Head of caudate nucleus (tissue), 42 donors: ENCODE measurements at places on chromosomes 2 and 18.

DNA sequence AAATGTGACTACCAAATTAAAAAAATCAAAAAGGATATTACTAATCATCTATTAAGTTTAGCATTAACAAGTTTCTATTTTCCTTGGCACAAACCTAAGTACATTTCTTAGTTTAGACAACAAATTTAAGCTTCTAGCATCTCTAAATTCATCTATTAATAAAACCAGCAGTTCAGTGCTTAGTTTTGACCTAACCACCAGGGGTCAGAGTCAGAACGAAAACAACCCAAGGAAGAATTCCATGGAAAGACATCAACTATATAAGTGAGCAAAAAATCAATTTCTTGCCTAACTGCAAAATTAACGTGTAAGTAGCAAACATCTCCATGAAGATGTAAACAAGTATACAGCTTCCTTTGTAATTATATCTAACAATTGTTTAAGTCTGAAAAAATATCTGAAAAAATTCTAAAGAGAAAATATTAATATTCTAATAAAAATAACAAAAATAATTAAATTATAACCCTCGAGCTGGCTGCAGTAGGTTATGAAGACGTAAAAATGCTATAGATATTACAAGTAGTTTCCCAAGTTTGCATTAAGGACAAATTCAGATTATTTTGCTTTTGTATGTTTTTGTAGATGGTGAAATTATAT lies 83.7 kb downstream of the CERKL start:
- no peak for DNase-seq

- no peak for DNase-seq
These were observed 178.9 kb downstream of the CAPN13 start for GRCh38 chr2:30628341-30628740.

GRCh38 chr18:69261406-69261805 lies 139.3 kb upstream of the DOK6 start:
- DNase-seq = no peak

- DNase-seq = peak; percentile 20
These were observed 38.2 kb downstream of the PDIA6 start for GRCh38 chr2:10774394-10774793.

- DNase-seq = no peak
These were observed 114.9 kb upstream of the ID2 start for GRCh38 chr2:8566774-8567468.

DNA sequence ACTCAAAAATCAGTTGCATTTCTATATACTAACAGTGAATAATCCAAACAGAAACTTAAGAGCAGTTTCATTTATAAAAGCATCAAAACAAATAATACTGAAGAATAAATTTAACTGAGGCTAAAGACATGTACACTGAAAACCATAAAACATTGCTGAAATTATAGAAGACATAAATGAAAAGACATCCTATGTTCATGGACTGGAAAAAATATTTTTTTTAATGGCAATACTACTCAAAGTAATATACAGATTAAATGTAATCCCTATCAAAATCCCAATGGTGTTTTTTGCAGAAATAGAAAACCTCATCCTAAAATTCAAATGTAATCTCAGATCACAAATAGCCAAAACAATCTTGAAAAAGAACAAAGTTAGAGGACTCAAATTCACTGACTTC lies 28.6 kb downstream of the ROCK1 start:
- no peak for DNase-seq

DNA sequence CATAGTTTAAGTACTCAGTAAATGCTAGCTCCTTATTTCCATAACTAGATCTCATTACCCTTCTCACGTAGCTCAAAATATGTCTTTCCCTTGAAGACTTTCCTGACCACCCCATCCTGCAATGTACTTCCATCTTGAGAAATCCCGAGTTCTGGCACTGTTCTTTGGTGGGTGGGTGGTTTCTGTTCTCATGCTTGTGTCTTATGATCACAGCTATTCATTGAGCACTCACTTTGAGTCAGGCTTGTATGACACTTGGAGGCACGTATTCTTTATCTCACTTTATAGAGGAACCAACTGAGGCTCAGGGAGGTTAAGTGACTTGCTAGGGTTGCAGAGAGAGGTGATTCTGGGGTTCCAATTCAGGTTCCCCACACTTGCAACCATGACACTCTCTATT lies 9.0 kb upstream of the CLIP4 start:
- DNase-seq = peak; percentile 46

- DNase-seq = no peak
These were observed 43.9 kb downstream of the WDR75 start for GRCh38 chr2:189485146-189485545.

- peak; percentile 49 for DNase-seq
These were observed 30.9 kb downstream of the MBP start for GRCh38 chr18:77101410-77102258.

GRCh38 chr18:33699372-33699771 lies 121.4 kb downstream of the ASXL3 start:
- no peak for DNase-seq

DNA sequence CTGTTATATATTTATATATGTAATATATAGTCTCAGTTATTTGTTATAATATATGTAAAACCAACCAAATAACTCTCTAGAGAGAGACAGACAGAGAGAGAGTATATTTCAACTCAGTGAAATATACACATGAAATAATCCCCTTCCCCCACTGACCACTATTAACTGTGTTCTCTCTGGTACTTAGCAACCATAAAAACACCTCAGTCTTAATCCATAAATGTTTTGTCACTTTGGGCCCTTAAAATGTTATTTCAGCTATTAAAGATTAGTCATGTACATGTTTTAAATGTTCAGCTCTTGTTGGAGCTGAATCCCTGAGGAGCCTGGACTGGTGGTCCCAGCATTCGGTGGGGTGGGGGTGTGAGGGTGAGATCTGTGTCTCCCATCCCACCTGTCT lies 122.2 kb upstream of the MAP3K20 start:
- DNase-seq = no peak

GRCh38 chr2:171095014-171095582 lies 65.6 kb downstream of the TLK1 start:
- DNase-seq = no peak

- DNase-seq = no peak
These were observed 32.2 kb downstream of the DOK6 start for GRCh38 chr18:69432847-69433246.

DNA sequence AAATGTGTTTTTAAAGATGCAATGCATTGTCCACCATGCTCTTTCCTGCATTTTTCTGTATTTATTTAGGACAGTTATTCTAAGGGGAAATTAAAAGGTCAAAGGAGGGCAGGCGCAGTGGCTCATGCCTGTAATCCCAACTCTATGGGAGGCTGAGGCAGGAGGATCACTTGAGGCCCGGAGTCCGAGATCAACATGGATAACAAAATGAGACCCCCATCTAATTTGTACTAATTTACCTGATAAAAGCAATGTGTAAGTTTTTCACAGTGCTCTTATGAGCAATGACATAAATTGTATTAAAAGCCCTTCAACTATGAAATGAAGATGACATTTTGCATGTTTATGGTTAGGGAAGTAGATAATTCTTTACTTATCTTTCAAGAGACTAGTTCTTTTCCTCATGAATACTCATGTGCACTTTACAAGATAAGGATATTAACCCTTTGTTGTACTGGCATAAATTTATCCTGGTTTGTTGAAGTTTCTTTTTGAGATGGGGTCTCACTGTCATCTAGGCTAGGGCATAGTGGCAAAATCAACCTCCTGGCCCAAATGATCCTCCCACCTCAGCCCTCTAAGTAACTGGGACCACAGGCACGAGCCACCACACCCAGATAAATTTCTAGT lies 9.7 kb downstream of the HSBP1L1 start:
- DNase-seq = no peak

- DNase-seq = peak; percentile 95
These were observed 266.5 kb downstream of the TCF4 start for GRCh38 chr18:55321265-55322177.

- peak; percentile 38 for DNase-seq
These were observed 48.8 kb downstream of the C2orf42 start for GRCh38 chr2:70141902-70142589.

DNA sequence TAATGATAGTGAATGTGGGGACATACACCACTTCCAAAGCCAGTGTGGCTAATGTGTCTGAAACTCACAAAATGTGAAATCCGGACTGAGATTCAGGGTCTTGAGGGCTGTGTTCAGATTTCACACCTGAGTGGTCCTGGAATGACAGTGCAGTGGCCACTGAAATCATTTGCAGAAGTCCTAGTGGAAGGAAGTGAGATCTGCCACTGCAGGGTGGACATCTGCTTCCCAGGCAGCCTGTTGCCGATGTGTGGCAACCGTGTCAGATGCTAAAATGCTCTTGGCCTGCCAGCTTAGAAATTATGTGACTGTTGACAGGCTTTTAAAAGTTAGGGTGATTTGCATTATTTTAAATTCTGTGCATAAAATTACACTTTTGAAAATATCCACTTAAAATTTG lies 77.8 kb upstream of the TMEM200C start:
- DNase-seq = no peak

GRCh38 chr18:55268628-55269275 lies 309.5 kb upstream of the CCDC68 start:
- no peak for DNase-seq

- no peak for DNase-seq
These were observed 10.4 kb downstream of the ERFE start for GRCh38 chr2:238169048-238169707.

DNA sequence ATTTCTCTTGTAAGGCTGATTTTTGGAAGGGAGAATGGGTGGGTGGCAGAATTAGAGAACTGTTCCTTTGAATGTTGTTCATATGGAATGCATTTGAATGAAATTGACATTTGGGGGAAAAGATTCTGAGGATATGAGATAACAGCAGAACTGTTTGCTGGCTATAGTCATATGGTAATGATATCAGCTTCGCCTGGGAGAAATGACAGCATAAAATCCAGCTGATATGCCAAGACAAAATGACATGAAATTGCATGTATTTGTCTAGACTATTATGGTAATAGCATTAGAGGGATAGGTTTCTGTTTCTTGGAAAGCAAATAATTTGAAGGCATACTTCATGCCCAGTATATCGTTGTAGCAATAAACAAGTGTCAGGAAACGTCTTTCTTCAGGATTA lies 150.8 kb upstream of the SPATS2L start:
- no peak for DNase-seq

DNA sequence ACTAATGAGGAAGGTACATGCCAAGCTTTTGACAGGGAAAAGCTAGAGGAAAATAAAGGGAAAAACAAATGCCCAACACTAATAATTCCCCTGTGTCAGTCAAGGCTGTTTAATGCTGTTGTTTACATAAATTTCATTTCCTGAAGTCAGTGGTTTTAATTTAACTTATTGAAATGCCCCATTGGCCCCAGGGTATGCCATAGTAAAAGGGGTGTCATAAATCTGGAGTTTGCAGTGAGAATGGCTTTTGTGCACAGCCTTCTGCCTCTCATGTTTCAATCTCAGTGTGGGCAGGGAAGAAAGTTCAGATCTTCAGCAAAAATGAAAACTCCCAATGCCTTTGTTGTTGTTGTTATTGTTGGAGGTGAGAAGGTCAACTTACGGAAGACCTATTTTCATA lies 550.1 kb upstream of the DCC start:
- no peak for DNase-seq

- no peak for DNase-seq
These were observed 165.0 kb downstream of the DIS3L2 start for GRCh38 chr2:232126301-232127099.

GRCh38 chr2:137969418-137969765 lies 5.1 kb downstream of the HNMT start:
- DNase-seq = no peak

- DNase-seq = no peak
These were observed 249.9 kb upstream of the SP5 start for GRCh38 chr2:170465241-170465640.

DNA sequence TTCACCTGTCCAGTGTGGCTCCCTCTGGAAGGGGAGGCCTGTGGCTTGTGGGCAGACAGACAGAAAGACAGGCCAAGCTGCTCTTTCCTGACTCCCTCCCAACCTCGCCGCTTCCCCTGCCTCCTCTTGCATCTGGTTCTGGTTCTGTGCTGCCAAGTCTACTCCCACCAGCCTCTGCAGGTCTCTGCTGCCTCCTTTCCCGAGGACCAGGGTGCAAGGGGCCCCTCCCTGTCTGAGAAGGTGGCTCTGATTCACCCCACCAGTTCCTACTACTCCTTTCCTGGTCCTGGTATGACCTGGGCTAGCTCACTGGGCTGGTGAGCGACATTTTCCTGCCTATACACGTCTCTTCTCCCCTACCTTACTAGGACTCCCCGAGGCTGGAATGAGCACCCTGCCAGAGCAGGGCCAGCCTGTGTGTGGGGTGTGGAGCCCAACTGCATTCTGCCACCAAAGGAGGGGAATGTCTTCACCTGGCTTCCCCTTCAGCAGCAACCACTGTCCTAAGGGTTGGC lies 238.5 kb downstream of the CELF4 start:
- DNase-seq = no peak

- DNase-seq = no peak
These were observed 28.3 kb upstream of the ASAP2 start for GRCh38 chr2:9178110-9178903.

DNA sequence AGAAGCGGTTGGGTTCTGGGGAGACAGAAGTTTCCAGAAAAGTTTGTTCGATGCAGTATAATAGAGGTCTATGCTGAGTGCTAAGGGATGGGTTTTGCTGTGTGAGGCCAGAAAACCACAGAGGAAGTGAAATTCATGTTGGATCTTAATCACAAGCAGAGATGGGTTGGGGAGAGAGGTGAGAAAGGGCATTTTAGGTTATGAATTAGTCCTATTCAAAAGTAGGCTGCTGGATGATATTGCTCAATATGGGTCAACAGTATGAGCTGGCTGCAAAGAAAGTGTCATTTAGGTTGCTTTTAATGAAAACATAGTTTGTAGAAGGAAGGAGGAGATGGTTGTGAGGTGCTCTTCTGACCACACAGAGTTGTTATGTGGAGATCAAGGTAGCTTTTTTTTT lies 118.8 kb upstream of the LHCGR start:
- no peak for DNase-seq

- DNase-seq = no peak
These were observed 4.6 kb upstream of the UGT1A5 start for GRCh38 chr2:233707940-233708644.

- no peak for DNase-seq
These were observed 167.9 kb downstream of the IRS1 start for GRCh38 chr2:226631671-226632070.

- no peak for DNase-seq
These were observed 126.0 kb downstream of the ST6GAL2 start for GRCh38 chr2:106759966-106760365.

GRCh38 chr2:99865818-99866676 lies 276.3 kb downstream of the AFF3 start:
- no peak for DNase-seq

- DNase-seq = peak; percentile 33
These were observed 7.4 kb downstream of the COPS9 start for GRCh38 chr2:240128608-240129145.

- DNase-seq = no peak
These were observed 89.8 kb downstream of the LDLRAD4 start for GRCh38 chr18:13308369-13308768.

DNA sequence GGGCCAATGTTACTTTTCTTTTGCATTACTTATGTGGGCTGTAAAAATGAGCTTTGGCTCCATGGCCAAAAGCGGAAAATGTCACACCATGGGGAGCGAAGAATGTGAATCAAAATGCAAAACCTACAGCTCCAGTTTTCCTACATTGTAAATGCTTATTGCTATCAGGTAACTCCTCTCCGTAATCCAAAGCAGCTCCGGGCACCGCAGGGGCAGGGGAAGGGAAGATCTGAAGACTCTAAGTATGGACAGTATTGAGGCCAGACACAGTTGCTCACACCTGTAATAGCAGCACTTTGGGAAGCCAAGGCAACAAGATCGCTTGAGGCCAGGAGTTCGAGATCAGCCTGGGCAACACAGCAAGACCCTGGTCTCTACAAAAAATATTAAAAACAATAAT lies 7.1 kb upstream of the AGFG1 start:
- no peak for DNase-seq
